B cell (primary cell): ENCODE measurements at places on chromosomes 12 and 14. TPM values are rescaled to one million over a fixed set of nuclear protein-coding genes. Genes with fewer than 3 reads are reported as not detected.

The CLEC1A gene
- total RNA-seq, result not detected in 2 replicates

The TSHR gene
- 0.37 and 0.61 TPM in 2 replicates for total RNA-seq

DNA sequence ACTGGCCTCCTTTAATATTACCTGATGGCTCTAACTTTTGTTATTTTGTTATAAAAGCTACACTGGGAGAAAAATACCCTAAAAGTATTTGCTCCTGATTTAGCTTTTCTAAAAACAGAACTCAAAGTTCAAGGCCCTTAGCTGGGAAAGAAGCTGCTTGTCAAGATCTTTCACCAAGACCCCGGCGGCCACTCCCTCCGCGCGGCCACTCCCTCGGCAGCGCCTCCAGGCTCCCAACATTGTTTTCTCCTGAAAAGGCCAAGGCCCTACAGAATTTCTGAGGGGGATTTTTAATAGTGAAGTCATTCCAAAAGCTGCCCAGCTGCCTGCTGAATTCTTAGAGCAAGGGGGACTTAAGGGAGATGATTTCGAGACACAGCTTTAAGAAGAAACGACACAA lies 96.4 kb downstream of the NTN4 start:
- no peak overlapping the region for H3K27ac ChIP-seq
- no peaks in the 10 kb centered on the region for H3K27me3 ChIP-seq
- H3K36me3 ChIP-seq, result no peaks in the 10 kb centered on the region

GRCh38 chr12:62722971-62723680 lies 211.8 kb downstream of the PPM1H start:
- no peaks in the 10 kb centered on the region for H3K36me3 ChIP-seq
- H3K4me1 ChIP-seq, result no peaks in the 10 kb centered on the region
- no peak overlapping the region for H3K27ac ChIP-seq
- no peaks in the 10 kb centered on the region for H3K27me3 ChIP-seq

DNA sequence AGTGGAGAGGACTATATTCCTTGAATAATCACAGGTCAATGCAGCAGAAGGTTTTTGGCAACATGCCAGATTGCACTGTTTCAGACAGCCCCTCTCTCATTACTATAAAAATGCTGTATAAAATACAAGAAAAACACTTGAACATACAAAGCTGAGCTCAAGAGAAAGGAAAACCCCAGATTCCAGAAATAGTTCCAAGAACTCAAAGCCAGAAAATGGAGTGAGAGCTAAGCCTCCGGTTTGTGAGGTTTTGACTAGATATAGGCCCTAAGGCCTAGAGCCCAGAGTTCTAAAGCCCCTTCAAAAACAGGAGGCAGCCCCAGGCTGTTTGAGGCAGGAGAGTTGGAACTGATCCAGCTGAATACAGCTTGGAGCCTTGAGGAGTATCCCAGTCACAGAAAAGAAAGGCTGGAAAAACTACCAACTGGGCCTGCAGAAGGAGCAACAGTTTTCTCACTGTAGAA lies 29.4 kb upstream of the ACTN1 start:
- no peak overlapping the region for H3K27ac ChIP-seq
- no peaks in the 10 kb centered on the region for H3K36me3 ChIP-seq
- no peak overlapping the region for H3K4me3 ChIP-seq
- no peaks in the 10 kb centered on the region for H3K4me1 ChIP-seq
- DNase-seq, result no peak
- H3K27me3 ChIP-seq, result no peaks in the 10 kb centered on the region

DNA sequence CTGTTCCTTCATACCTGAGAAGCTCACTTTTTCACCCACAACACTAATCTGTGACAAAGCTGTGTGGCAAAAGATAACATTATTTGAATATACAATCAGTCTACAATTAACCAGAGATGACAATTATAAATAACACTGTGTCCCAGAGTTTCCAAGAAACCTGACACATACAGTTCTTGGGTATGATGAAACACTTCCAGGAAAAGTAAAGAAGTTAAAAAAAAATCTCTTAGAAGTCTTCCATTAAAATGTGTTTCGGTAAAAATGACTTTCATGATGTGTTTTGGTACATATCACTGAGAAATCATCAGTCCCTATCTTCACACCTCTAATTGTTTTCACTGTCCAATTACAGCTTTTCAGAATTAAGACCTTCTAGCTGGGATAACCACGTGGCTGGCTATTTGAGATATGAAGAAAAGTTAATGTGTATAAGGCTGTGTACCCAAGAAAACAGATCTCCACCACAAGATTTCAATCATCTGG lies 390.2 kb downstream of the SOX5 start:
- no peaks in the 10 kb centered on the region for H3K36me3 ChIP-seq
- no peaks in the 10 kb centered on the region for H3K27me3 ChIP-seq
- H3K27ac ChIP-seq, result no peak overlapping the region
- H3K4me1 ChIP-seq, result no peaks in the 10 kb centered on the region
- no peak overlapping the region for H3K4me3 ChIP-seq

DNA sequence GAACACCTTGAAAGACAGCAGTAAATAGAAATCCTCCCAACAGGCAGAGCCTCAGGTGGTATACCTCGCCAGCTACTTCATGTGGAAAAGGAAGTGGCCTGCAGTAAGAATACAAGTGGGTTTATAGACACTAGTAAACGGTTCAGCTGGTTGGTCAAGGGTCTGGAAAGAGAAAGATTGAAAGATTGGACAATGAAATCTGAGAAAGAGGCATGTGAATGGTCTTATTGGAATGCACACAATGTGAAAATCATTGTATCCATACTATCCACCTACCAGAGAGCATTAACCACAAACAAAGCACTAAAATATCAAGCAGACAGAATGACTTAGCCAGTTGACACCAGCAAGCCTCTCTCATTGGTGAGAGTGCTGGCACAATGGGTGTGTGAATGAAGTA lies 98.2 kb downstream of the SSPN start:
- no peak for DNase-seq
- no peaks in the 10 kb centered on the region for H3K36me3 ChIP-seq
- peaks cover 10% of the 10 kb centered on the region for H3K4me1 ChIP-seq
- H3K27me3 ChIP-seq, result no peaks in the 10 kb centered on the region

DNA sequence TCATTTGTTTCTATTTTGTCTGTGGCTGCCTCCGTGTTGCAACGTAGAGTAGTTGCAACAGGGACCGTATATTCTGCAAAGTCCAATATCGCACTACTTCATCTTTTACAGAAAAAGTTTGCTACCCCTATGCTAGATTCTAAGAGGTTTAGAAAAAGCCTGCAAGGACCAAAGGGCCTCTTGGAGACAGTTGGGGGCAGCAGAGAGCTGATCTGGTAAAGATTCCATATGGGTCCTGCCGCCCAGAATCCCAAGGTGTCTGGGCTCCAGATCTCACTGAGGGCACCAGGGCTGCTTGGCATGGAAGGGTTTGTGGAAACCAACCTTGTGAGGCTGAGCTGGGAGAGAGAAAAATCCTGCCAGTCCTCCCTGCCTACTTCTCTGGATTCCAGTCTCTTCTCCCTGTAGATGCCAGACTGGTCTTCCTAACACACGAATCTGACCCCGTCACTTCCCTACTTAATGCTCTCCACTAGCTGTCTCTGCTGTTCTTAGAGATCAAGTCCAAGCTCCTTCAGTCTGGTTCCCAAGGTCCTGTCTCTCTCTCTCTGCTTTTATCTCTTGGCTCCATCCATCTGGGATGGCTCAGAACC lies 74.6 kb downstream of the GLRX5 start:
- no peak overlapping the region for H3K27ac ChIP-seq
- H3K27me3 ChIP-seq, result peaks cover 7% of the 10 kb centered on the region
- H3K4me3 ChIP-seq, result no peak overlapping the region
- DNase-seq, result peak; percentile 52

- peak within 1 kb of the TSS; percentile 24 for H3K4me3 ChIP-seq
- H3K27ac ChIP-seq, result no peak within 1 kb of the TSS
- no peak for DNase-seq
- H3K27me3 ChIP-seq, result no peaks in the 10 kb centered on the region
These were observed at the start of gene ANKS1B for GRCh38 chr12:99984271-99985128. Gene ANKS1B, minus strand, starts transcription at chr12:99984936. Its CDS starts 699 bp downstream, at chr12:99984237.

GRCh38 chr14:101857226-101857625 lies 95.7 kb downstream of the PPP2R5C start:
- no peaks in the 10 kb centered on the region for H3K27me3 ChIP-seq
- DNase-seq, result no peak
- H3K27ac ChIP-seq, result no peak overlapping the region
- H3K4me3 ChIP-seq, result no peak overlapping the region
